ENCODE measurements at places on chromosomes 7 and 10.

DNA sequence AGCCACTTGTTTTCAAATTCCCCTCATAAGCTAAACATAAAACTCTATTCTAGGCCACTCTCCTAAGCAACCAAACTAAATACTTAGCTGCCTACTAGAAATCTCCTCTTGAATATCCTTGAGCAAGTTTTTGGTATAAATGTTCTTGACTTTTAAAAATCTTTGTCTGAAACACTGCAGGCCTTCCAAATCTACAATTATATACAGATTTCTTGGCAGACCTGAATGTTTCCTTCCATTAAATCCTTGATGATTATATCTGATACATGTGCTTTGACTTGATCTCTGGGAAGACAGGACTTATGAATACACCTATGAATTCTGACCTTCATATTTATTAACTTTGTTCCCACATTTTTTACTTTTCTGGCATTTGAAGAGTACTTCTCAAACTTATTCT is 314.5 kb downstream of the CACNA2D1 start:
- no peak for DNase-seq

- no peak for DNase-seq
These were observed 126.4 kb upstream of the CCDC6 start for GRCh38 chr10:60032723-60033122.

GRCh38 chr7:55251911-55252310 is 113.2 kb upstream of the LANCL2 start:
- DNase-seq, result no peak

- DNase-seq, result no peak
These were observed 5.6 kb upstream of the PSTK start for GRCh38 chr10:122974543-122975064.

DNA sequence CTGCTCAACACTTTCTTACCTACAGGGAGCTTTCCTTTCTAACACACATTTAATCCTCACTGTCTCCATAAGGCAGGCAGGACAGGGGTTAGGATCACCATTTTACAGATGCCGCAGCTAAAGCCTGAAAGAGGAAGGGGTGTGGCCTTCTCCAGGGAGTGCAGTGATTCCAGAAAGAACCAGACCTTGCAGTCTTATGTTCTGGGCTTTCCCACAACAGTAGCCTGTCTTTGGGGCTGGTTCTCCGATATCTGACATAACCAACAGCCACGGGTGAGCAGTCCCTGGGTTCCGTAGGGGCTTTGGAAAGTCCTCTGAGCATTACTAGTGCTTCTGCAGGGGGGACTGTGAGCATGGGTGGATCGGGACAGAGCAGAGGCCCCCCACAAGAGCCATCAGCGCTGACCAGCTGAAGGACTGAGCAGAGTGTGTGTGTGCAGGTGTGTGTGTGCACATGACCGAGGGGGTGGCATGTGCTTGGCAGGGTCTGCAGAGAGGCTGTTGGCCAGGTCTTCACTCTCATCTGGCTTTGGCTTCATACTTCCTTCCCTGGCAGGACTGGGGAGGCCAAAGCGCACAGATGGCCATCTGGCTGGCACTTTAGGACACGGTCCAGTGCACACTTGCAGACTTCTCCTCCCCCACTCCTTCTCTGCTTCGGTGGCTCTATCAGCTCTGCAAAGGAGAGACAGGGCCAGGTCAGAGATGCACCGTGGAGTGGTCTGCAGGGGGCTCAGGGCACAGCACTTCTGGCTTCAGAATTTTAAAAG is 400.3 kb downstream of the RPS24 start:
- DNase-seq, result no peak

GRCh38 chr7:21077602-21078001 is 290.9 kb upstream of the SP8 start:
- DNase-seq, result no peak

- DNase-seq, result no peak
These were observed 24.9 kb downstream of the C7orf25 start for GRCh38 chr7:42886893-42887505.

DNA sequence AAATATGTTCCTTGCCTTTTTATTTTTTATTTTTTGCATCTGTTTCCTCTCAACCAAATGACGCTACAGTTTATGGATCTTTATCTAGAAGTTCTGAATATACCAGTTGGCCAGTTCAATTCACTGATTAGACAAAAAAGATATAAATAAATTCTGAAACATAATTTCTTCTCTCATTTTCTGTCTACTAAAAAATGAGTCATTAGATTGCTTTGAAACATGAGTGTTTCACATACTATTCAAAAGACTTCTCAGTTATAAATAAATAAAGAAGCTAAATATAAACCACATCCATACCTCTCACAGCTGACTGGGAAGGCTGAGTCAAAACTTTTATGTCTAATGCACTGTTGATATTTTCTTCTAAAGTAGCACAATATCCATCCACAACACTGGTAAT is 97.6 kb upstream of the GPR22 start:
- DNase-seq, result no peak

GRCh38 chr10:100886963-100887362 is 25.8 kb upstream of the SLF2 start:
- no peak for DNase-seq

- DNase-seq, result no peak
These were observed 32.0 kb upstream of the CXCL12 start for GRCh38 chr10:44416936-44417335.

GRCh38 chr7:154231732-154232131 is 179.5 kb downstream of the DPP6 start:
- DNase-seq, result no peak

DNA sequence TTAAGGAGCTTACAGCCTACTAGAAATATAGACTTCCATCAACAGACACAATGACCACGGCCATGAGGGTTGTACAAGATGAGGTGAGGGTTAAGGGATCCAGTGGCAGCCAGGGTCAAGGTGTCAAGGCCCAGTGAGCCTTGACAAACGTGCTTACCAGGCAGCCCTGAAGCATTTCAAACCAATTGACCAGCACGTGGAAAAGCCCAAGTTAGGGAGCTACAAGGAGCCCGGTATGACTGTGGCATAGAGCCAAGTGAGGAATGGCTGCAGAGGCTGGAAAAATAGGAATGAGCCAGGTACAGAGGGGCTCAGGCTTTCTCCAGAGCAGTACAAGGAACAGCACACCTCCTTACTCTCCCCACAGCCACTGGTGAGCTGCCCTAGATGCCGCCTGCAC is 12.7 kb downstream of the AFAP1L2 start:
- DNase-seq, result no peak

DNA sequence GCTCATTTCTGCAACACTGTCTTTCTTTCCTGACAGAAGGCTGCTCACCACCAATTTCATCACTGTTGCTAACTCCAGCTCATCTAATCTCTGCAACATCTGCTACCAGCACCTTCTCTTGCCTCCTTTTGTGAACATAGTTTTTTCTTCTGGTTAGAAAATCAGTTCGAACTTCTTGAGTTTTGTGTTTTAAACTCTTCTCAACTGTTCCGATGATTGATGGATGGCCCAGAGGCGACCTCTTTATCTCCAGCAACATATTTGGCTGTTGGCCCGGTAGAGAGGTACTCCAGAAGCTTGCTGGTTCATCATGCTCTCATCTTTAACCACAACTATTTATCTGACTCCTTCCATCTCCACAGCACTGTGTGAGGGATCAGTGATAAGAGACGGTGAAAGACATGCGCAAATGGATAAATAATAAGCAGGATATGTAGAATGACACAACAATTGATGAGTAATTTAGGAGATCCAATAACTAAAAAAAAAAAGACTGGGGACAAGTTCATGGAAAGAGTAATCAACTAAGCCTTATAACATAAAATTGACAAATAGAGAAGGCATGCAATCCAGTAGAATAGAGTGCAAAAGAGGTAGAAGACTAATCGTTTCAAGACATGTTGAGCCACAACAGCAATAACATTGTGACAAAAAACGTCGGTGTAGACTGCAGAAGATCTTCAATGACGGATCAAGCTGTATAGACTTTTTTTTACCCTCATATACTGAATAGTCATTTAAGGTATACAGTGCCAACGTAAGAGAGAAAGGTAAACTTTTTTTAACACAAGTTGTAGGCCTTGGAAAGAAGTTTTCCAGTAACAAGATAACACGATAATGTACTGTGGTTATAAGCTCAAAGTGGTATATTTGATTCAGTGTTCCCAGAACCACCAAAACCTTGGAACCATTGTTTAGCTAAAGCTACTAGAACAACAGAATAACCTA is 152.2 kb downstream of the CRPPA start:
- DNase-seq, result peak; percentile 21

DNA sequence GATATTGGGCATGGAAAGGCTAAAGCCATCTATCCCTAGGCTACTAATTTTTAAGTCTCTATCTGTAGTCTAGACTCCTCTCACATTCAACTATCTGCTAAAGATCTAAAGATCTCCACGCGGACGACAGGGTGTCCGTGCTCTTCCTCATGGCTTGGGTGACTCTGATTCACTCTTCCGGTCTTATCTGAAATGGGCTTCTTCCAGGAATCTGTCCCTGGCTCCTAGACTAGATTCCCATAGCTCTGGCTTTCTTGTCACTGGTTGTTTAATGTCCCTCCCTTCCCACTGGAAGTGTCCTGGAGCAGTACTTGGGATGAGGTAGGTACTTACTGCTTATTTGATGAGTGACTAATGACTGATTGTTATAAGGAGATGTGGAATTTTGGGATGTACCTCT is 62.0 kb upstream of the PODXL start:
- no peak for DNase-seq

- DNase-seq, result no peak
These were observed 93.0 kb upstream of the PCGF5 start for GRCh38 chr10:91127341-91128082.

- no peak for DNase-seq
These were observed 56.8 kb downstream of the COBL start for GRCh38 chr7:51259766-51260165.

GRCh38 chr10:96831200-96831866 is 765 bp upstream of the LCOR start:
- no peak for DNase-seq

DNA sequence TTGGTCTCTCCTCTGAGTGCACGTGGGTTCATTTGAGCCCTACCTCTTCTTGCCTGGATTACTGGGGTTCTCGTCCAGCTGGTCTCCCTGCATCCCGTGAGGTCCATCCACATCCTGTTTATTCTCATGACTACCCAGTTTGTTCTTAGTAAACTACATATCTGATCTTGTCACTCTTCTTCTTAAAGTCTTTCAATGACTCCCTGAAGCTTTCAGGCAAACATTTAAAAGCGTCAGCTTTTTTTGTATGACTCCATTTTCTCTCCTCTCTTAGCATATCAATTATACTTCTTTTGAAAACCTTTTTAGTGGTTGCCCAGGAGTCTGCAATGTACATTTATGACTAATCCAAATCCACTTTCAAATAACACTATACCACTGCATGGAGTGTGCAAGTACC is 7.5 kb downstream of the SFXN2 start:
- no peak for DNase-seq

GRCh38 chr10:102758240-102758932 is 14.6 kb downstream of the WBP1L start:
- DNase-seq, result no peak

- no peak for DNase-seq
These were observed 194.3 kb downstream of the ELFN1 start for GRCh38 chr7:1864161-1864940.

DNA sequence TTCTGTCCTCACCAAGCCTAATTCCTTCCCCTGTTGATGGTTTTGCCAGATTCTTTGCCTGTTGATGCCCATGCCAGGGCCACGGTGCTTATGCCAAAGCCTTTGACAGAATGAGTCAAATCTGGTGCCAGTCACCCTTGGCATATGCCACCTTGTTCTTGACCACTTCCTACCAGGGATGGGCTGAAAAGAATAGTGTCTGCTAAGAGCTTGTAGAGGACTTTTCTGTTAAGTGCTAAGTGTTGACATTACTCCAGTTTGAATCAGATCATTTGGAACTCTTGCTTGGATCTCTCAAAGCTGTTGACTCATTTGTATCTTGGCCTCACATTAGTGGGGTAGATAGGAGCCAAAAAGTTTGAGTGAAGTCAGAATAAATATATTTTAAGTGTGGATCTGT is 661.2 kb downstream of the AUTS2 start:
- no peak for DNase-seq

GRCh38 chr7:12030116-12030515 is 181.0 kb upstream of the TMEM106B start:
- DNase-seq, result no peak

- DNase-seq, result no peak
These were observed 119.5 kb downstream of the TCF7L2 start for GRCh38 chr10:113069595-113069994.

- DNase-seq, result no peak
These were observed 73.7 kb downstream of the DKK1 start for GRCh38 chr10:52387744-52388143.

GRCh38 chr10:12020574-12020973 is 22.0 kb downstream of the UPF2 start:
- no peak for DNase-seq

DNA sequence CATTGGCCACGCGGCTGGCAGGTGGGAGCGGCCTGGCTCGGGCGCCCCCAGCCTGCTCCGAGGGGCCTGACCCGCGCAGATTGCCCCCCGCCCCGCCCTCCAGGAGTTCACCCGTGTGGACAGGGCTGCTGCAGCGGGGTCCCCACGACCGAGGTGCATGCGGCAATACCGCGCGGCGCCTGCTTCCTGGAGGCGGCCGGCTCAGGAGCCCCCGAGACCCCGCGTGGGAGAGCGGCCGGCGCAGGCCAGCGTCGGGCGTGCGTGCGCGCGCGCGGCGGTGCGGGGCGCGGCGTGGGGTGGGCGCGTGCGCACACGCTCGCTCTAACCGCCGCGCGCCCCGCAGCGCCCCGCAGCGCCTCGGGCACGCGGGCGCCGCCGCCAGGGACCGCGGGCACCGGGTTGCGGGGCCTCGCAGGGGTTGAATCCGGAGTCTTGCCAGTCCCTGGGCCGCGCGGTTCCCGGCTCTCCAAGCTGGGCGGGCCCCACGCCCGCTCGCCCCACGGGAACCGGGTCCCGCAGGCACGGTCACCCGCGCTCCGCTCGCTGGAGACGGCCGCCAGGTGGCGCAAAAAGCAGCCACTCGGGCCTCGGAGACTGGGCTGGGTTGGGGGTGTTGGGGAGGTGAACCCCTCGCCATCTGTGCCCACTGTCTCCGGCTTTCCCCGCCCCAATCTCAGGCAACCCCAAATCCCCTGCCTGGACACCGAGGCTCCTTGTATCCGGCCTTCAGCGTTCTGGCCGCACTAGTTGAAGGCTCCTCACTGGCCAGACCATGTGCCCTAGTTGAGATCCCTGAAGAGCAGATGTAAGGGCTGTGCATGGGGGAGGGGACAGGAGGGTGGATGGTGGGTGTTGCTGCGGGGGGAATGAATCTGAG is 1.3 kb upstream of the ACHE start:
- no peak for DNase-seq

- no peak for DNase-seq
These were observed 596.6 kb upstream of the CELF2 start for GRCh38 chr10:10421071-10421470.

DNA sequence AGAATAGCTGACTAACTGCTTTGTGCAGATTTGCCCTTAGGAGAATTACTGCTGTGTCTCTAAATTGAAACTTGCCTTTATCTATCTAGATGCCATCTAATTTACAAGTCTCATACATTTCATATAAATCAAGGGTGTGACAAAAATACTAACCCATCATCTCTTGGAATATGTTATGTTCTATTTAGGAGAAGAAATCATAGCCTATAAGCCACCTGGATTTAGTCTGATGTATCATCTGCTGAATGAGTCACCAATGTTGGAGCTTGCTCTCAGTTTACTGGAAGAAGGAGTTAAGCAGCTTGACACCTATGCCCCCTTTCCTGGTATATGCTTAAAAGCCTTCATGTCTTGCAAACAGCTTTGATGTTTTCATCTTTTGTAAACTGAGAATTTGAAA is 43.5 kb downstream of the NUP205 start:
- DNase-seq, result no peak

- no peak for DNase-seq
These were observed 107.2 kb upstream of the C10orf90 start for GRCh38 chr10:126777714-126778113.
